ENCODE measurements at places on chromosomes 5 and 9.

- no peak for DNase-seq
These were observed 3.4 kb downstream of the CCNI2 start for GRCh38 chr5:132750471-132751230.

GRCh38 chr9:133709015-133709611 is 29.0 kb downstream of the SARDH start:
- DNase-seq = peak; percentile 65

DNA sequence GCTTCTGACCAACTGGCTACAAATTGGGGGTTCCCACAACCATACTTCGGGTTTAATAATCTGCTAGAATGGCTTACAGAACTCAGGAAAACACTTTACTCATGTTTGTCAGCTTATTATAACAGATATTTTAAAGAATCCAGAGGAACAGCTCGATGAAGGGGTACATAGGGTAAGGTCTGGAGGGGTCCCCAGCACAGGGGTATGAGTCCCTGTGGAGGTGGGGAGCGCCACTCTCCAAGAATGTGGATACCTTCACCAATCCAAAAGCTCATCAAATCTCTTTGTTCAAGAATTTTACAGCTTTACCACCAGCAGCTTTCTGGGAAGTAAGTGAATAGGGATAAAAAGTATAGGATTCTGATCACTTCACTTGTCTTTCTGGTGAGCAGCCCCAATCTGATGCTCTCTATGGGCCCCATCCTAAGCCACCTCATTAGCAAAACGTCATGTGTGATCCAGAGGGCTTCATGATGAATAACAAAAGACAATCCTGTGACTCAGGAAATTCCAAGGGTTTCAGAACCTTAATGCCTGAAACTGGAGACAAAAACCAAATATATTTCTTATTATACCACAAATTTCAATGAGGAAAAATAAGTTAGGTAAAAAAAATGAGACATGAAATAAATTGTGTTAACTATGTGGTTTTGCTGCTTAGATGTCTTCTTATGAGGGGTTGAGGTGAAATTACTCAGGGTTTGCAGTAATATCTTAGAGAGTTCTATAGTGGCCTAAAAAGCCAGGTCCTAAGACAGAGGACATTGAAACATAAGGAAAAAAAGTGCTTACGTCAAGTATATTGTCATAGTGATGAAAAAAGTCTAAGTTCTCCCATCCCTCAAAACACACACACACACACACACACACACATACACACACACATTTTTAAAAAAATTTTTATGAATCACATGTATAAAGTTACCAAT is 290.5 kb downstream of the ANXA1 start:
- DNase-seq = no peak

DNA sequence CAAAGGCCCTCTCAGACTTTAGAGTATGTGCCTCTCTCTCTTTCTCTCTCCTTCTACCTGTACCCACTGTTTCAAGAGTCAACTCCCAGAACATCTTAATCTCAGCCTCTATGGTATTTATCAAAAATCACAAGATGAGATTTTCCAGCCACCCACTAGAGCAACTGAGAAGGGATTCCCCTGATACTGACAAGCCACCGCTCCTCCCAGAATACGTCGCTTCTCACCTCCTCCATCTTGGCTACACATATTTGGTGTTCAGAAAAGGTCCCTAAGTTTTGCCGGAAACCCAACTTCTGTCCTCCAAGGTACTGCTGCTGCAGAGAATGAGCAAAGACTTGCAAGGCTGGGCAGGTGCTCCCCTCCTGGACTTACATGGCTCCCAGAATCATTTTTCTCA is 6.1 kb downstream of the GARIN3 start:
- no peak for DNase-seq

GRCh38 chr5:110195288-110195687 is 505.6 kb downstream of the MAN2A1 start:
- DNase-seq = no peak

DNA sequence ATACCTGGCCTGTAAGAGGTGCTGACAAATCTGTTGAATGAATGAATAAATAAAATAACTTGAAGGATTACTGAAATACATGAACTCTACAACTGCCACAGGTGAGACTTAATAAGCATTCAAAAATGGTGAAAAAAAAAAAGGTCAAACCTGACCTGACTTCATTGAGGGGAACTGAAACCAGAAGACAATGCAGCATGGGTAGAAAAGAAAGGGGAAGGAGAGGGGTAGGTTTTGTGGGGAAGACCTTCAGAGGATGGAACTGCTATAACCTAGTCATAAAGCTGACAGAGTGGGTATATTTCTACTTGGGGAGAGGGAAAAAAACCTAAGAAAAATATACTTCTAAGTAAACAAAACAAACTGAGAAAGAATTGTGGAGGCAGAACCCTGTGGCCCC is 56.6 kb downstream of the RASEF start:
- DNase-seq = no peak

DNA sequence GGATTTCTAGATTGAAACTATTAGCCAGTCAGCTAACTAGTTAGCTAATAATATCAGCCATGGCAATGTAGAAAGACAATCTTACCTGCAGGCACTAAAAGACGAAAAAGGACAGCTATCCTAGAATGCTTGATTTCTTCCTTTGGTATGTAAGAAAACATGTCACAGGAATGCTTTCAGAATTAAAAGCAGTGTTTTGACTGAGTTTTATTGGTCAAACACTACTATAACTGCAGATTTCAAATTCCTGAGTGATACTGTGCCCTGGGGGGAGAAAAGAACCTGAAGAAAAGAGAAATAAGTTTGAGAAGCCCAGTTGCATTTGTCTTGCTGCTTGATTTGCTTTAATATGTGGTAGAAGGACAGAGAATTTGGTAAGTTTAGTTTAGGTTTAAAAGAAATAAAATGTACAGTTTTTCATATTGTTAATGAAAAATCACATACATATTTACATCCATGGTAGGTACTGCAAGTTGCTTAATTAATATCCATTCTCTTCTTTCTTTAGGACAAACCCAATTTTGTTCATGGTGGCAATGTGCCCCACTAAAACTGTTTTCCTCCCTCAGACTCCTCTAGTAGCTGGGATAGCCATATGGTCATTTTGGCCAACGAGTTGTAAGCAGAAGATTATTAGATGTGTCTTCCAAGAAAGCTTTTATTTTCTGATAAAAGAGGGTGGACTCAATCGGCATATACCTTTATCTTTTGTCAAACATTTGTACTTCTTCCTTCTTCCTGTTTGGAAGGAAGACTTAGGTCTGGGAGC is 4.3 kb upstream of the FAM169A start:
- DNase-seq = no peak

GRCh38 chr9:34171753-34172535 is 6.9 kb upstream of the UBAP1 start:
- no peak for DNase-seq

- no peak for DNase-seq
These were observed 146.5 kb downstream of the CD180 start for GRCh38 chr5:67050125-67050524.

GRCh38 chr9:76521906-76522305 is 62.9 kb downstream of the GCNT1 start:
- no peak for DNase-seq

DNA sequence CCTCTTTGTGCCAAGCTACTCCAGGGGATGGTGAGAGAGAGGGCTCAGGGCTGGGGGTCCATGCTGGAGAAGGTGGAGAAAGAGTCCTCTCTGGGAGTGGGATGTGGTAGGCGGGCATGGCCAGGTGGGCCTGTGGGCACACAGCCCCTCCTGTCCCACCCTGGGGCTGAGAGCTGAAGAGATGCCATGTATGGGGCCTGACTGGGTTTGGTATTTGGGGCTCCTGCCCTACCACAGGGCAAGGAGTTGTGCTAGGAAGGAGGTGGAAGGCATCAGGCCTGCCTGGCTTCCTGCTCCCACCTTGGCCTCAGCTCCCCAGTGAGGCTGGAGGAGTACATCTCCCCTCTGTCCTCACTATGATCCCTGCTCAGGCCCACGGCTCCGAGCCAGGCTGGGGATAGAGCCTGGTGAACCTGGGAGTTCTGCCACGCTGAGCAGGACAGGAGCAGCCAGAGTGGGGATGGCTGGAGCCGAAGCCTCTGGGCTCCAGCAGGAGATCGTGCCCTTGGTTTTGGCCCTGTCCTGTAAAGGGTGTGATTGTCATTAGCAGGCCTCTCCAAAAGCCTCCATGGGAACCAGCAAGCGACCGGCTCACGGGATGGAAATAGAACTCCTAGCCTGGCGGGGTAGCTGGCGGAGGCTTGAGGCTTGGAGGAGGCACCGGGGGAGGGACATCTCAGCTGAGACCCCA is 75.5 kb downstream of the CACNA1B start:
- no peak for DNase-seq

DNA sequence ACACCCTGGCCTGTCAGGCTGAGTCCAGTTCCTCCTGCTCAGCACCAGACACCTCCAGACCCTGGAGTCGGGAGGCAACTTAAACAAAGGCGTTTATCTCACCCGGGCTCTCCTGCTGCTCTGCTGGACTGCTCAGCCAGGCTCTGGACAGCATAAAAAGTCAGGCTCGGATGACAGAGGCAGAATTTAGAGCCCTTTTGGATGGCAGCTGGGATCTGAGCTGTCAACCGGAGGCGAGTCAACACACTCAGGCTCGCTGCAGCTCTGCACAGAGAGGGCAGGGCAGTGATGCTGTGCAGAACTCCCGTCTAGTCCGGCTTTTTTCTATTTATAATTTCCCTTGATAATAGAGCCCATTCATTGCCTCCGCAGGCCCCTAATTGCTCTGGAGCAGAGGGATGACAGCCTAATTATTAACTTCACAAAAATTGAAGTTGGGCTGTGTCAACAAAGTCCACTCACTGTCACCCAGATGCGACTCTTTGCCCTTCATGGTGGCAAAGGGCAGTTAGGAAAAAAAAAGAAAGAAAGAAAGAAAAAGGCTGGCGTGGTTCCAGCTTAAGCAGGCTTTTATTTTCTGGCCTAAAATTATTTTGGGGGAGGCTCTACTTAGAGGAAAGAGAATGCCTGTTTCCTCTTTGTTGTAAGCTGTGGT is 37.6 kb downstream of the STC2 start:
- DNase-seq = no peak

- DNase-seq = no peak
These were observed 750 bp downstream of the TRIM36 start for GRCh38 chr5:115168829-115169486.

DNA sequence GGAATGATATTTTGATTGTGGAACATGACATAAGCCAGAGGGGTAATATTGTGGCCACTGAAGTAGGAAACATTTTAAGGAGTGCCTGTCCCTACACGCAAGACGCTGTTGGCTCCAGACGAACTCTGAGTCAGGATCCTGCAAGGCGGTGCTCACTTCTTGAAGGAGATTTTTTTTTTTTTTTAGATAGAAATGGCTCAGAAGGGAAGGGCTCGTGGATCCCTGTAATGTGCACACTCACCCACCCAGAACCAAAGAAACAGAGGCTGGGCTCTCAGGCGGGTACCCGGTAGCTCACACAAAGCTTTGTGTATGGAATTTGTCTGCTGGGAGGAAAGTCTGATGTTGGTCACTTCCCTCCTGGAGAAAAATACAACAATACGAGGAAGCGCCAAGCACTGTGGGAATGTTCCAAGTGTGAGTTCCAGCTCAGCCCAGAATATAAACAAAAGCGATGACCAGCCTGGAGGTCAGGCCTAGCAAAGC is 25.7 kb downstream of the RAPGEF1 start:
- peak; percentile 42 for DNase-seq

DNA sequence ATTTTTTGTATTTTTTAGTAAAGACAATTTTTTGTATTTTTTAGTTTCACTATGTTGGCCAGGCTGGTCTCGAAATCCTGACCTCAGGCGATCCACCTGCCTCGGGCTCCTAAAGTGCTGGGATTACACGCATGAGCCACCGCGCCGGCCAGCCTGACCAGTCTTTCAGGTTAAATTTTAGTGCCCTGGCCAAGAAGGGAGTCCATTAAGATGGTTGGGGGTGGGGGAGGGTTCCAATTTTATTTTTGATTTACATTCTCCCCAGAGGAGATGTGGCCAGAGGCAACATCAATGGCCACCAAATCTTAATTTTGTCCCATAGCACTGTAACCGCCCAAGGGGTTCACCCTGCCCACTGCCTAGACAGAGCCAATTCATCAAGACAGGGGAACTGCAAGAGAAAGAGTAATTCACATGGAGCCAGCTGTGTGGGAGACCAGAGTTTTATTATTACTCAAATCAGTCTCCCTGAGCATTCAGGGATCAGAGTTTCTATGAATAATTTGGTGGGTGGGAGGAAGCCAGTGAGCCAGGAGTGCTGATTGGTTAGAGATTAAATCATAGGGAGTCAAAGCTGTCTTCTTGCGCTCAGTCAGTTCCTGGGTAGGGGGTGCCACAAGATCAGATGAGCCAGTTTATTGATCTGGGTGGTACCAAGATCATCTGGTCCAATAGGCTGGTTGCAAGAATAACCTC is 24.7 kb downstream of the TBCA start:
- DNase-seq = no peak

GRCh38 chr9:133224762-133225161 is 15.7 kb upstream of the OBP2B start:
- DNase-seq = no peak

- no peak for DNase-seq
These were observed 1.2 kb downstream of the MAPK9 start for GRCh38 chr5:180290568-180291233.

GRCh38 chr9:70111042-70111602 is 67.5 kb downstream of the MAMDC2 start:
- peak; percentile 67 for DNase-seq

DNA sequence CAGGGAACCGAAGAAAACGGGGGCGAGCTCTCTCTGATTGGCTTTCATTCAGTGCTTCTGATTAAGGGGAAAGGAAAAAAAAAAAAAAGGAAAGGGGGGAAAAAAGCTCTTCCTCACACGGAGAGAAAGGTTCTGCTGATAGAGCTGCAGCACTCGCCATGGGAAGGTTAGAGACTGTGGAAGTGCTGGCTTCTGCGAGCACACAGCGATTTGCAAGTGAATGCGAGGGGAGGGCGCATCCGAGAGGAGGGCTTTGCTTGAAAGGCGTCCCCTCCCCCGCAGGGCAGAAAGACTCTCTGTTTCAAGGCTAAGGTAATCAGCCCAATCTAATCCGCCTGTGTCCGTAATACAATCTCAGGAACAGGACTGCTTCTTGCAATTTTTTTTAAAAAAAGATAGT is at the start of gene CDH10:
Gene CDH10, minus strand, starts transcription at position 218 of the 400 bp plus-strand sequence. CDS start 51,488 bp downstream, outside the sequence.
- DNase-seq = peak; percentile 89

DNA sequence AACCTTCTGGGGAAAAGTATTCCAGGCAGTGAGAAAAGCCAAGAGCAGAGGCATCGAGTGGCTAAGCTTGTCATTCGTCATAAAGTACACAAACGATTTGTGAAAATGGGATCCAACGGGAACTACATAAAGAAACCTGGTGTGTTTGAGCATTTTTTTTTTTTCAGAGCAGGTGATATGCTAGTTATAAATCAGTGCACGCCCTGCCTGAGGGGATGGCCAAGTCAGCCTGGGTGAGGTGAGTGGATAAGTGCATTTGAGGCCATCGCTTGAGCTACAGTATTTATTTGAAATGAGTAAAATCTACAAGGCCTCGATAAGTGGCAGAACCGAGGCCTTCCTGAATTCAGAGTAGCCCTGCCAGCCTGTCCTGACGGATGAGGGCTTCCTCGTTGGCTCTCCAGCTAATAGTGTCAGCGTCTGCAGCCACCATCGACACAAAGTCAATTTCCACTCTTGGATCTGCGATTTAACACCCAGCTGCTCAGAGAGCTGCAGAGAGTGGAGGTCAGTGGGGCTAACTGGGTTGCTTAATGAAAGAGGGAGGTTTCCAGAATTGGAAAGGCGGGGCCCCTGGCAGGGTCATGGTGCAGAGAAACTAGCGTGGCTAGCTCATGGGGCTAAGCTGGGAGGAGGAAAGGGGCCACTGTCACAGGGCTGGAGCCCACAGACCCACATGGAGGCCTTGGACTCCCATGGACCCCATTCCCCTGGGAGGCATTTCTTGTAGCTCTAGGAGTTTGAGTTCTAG is 27.3 kb downstream of the PPARGC1B start:
- no peak for DNase-seq

- DNase-seq = no peak
These were observed 501.6 kb downstream of the DTWD2 start for GRCh38 chr5:118486647-118487225.

GRCh38 chr9:127779136-127779981 is 893 bp upstream of the SH2D3C start:
- no peak for DNase-seq
